Naive thymus-derived CD8-positive, alpha-beta T cell (primary cell): ENCODE measurements at places on chromosomes 13 and 19. TPM values are rescaled to one million over a fixed set of nuclear protein-coding genes. Genes with fewer than 3 reads are reported as not detected.

DNA sequence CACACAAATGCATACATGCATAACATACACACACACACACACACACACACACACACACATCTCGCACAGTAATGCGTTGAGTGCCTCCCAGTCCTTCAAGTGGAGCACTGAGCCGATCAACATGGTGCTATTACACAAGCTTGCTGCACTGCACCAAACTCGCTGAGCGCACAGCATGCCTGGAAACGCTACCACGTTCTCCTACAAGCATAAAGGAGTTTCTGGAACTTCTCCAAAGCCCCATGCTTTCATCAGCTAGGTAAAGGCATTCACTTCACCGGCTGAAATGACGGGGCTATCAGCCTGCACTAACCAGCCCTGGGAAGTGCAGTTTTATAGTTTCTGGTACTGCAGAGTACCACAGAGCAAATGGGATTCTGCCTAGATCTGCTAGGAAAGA is 92.7 kb downstream of the FGF14 start:
- peaks cover 17% of the 10 kb centered on the region for H3K27me3 ChIP-seq
- no peaks in the 10 kb centered on the region for H3K36me3 ChIP-seq
- DNase-seq = no peak
- no peak overlapping the region for H3K27ac ChIP-seq
- no peaks in the 10 kb centered on the region for H3K4me1 ChIP-seq

DNA sequence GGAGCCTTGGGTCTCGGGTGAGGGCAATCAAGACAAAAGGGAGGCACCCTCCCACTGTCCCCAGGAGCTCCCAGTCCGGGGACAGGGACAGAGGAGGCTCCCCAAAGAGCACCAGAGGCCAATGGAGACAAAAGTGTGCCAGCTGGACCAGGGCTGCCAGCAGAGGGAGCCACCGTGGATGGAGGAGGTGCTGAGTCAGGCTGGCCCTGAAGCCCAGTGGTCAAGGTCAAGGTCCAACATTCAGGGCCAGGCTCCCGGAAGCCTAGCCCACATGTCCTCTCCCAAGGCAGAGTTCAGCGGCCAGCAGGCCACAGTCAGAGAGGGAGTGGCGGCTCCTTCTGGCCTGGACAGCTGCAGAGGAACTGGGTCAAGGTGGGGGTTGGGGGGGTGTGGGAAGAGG is 8.4 kb downstream of the COL5A3 start:
- H3K4me1 ChIP-seq = peaks cover 7% of the 10 kb centered on the region
- no peak overlapping the region for H3K27ac ChIP-seq
- no peak overlapping the region for H3K4me3 ChIP-seq
- peaks cover 26% of the 10 kb centered on the region for H3K27me3 ChIP-seq
- DNase-seq = no peak

- H3K27me3 ChIP-seq = no peaks in the 10 kb centered on the region
- peaks cover 63% of the 10 kb centered on the region for H3K4me1 ChIP-seq
- DNase-seq = no peak
- peak overlapping the region; percentile 57 for H3K4me3 ChIP-seq
- H3K36me3 ChIP-seq = peaks cover 78% of the 10 kb centered on the region
Measured at GRCh38 chr13:113183450-113184129, 24.9 kb downstream of the PCID2 start.

DNA sequence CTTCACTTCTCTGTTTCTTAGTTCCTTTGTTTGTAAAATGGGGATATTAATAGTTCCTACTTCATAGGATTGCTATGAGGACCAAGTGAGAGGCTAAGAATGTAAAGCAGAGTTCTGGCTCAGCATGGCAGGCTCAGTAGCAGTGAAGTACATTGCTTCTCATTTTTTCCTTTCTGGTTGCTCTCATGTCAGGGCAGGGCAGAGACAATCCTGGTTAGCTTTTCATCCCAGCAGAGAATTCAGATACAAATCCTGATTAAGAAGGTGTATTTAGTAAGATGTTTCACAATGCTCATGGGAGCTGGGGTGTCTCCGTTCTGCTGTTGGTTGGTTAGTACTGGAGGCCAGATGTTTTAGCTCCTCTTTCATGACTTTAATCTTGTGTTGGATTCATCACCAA is 42.9 kb downstream of the WASF3 start:
- H3K27ac ChIP-seq = no peak overlapping the region
- no peak for DNase-seq

DNA sequence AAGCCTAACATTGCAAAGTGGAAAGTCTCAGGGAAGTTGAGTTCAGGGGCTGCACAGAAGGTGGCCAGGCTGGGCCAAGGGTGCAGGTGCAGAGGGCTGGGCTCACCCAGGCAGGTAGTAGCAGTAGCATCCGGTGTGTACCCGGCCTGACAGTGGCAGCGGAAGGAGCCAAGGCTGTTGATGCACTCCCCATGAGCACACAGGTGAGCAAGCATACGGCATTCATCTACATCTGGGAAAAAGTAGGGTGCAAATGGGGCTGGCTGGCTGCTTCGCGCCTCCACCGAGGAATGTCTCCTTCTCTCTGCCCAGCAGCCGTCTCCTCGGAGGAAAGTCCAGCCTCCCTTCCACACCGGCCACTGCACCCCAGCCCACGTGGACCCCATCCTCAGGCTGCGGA is 30.6 kb downstream of the CCL25 start:
- no peaks in the 10 kb centered on the region for H3K27me3 ChIP-seq
- H3K4me3 ChIP-seq = no peak overlapping the region
- H3K27ac ChIP-seq = no peak overlapping the region
- no peaks in the 10 kb centered on the region for H3K4me1 ChIP-seq
- H3K36me3 ChIP-seq = no peaks in the 10 kb centered on the region

DNA sequence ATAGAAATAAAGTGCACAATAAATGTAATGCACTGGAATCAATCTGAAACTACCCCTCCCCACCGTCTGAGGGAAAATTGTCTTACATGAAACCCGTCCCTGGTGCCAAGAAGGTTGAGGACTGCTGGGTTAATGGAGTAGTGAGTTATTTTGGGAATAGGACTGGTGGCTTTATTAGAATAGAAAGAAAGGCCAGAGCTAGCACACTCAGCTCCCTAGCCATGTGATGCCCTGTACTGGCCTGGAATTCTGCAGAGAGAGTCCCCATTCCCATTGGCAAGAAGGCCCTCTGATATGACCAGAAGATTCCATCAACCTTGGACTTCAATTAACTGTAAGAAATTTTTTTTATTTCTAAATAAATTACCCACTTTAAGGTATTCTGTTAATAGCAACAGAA is 393.5 kb upstream of the PCDH9 start:
- H3K27ac ChIP-seq = no peak overlapping the region
- H3K27me3 ChIP-seq = no peaks in the 10 kb centered on the region
- H3K36me3 ChIP-seq = no peaks in the 10 kb centered on the region
- no peak for DNase-seq
- no peak overlapping the region for H3K4me3 ChIP-seq

GRCh38 chr13:23609874-23610576 is 39.8 kb downstream of the TNFRSF19 start:
- no peak overlapping the region for H3K27ac ChIP-seq
- DNase-seq = no peak
- peaks cover 17% of the 10 kb centered on the region for H3K4me1 ChIP-seq
- H3K27me3 ChIP-seq = peaks cover 19% of the 10 kb centered on the region
- no peaks in the 10 kb centered on the region for H3K36me3 ChIP-seq
- no peak overlapping the region for H3K4me3 ChIP-seq

Gene CRB3
- 10.5 TPM for total RNA-seq
